H9 (cell line): ENCODE measurements at places on chromosomes 4 and X. TPM values are rescaled to one million over a fixed set of nuclear protein-coding genes. Genes with fewer than 3 reads are reported as not detected.

- no peak for DNase-seq
Measured at GRCh38 chr4:59664771-59665170, 1535.4 kb upstream of the ADGRL3 start.

GRCh38 chrX:55342533-55343501, 78.1 kb upstream of the PAGE3 start:
- peak; percentile 47 for DNase-seq

GRCh38 chrX:72478853-72479252, 93.8 kb downstream of the HDAC8 start:
- no peak for DNase-seq

SPANXN3 gene
- not detected in 2 replicates for total RNA-seq

CNKSR2 gene
- total RNA-seq, result 38.0 and 52.9 TPM in 2 replicates
